Cerebellar nuclear complex (tissue), 1 donor: ENCODE measurements at places on chromosomes 6 and 20.

DNA sequence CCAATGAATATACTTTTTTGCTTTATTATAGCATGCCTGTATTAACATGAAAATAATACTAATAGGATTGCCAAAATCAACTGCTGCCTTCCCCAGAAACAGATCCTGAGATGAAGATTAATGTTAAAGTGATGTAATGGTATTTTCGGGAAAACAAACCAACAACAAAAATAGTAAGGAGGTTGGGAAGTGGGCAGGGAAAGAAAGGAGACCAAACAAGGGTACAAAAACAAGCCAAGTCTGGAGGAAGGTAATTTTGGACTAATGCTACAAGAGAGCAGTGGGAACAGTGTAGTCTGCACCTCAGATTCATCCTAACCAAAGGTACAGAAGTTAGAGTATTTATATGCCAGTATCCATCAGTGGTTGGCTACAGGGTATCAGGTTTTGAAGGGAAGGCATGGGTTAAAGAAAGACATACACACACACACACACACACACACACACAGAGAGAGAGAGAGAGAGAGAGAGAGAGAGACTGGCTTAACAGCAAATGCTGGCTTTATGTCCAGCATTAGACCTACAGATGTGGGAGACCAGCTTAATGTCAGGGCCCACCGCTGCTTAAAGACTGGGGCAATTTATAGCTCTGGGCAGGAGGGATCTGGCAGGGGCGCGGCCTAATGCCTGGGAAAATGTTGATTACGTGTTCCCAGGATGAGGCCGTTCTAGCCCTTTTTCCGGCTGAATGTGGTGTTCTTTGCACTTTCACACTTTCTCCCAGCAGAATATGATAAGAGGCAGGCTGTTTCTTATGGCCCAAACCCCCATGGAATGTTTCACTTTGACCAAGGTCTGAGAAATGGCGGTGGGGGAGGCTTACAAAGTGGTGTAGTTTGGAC is 3.8 kb upstream of the SLC17A1 start:
- DNase-seq: no peak

DNA sequence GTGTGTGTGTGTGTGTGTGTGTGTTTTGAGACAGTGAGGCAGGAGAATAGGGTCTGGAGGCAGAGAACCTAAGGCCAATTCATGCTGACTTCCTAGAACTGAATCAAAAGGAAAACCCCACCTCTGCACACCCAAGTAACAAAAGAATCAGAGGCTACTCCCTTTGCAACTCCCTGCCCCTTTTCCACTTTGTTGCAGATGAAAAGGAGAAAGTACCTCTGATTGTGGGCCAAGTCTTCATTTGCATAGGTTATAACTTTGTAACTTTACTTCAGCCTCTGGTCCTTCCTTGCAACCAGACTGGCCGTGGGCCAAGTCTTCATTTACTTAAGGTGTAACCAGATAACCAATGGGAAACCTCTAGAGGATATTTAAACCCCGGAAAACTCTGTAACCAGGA is 168.8 kb downstream of the EYA2 start:
- no peak for DNase-seq

- no peak for DNase-seq
Observed at GRCh38 chr6:8947900-8948299, 512.6 kb upstream of the SLC35B3 start.

DNA sequence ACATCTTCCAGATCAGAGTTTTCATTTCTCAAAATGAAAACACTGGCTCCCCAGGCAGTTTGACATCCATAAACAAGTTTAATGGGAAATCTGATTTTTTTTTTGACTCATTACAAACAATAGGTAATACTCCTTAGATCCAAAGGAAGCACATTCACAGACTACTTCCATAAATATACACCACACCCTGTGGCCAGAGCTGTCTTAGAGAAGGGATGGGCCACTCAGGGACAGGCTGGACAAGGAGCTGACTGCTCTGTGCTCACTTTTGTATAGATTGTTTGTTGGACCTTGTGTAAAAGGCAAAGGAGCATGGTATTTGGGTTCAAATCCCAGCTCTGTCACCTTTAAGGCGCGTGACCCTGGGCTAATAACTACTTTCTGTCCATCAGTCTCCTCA is 12.8 kb upstream of the DDO start:
- DNase-seq: no peak

DNA sequence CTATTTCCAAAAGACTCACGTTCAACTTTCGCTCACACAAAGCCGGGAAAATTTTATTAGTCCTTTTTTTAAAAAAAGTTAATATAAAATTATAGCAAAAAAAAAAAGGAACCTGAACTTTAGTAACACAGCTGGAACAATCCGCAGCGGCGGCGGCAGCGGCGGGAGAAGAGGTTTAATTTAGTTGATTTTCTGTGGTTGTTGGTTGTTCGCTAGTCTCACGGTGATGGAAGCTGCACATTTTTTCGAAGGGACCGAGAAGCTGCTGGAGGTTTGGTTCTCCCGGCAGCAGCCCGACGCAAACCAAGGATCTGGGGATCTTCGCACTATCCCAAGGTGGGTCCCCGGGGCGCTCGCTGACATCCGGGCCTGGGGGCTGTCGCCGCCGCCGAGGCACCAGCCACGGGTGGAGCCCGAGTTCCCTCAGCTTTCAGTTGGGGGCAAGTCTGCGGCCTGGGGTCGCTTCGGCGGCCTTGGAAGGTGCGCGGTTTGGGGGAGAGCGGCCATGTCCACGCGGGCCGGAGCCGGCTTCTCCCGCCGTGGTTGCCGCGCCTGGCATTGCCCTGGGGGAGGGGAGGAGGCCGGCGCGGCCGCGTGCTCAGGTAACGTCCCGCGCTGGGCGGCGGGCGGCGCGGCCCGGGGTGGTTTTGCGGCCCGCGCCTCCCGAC is 429 bp downstream of the AMD1 start:
- no peak for DNase-seq

DNA sequence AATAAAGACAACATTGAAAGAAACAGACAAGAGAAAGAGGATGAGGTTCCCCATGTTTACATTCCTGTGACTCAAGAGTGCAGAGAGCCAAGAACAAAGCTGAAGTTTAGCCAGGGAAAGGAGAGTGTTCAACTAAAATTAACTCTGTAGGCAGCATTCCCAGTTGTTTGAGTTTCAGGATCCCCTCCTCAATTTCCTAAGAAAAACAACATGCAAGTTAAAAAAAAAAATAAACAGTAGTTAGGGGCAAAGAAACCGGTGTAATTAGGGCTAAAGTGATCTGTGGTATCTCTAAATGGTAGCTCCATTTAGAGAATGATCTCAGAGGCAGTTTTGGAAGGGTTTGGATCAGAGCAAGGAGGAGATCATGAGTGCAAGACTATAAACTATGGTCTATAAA is 30.9 kb upstream of the RAB23 start:
- no peak for DNase-seq

DNA sequence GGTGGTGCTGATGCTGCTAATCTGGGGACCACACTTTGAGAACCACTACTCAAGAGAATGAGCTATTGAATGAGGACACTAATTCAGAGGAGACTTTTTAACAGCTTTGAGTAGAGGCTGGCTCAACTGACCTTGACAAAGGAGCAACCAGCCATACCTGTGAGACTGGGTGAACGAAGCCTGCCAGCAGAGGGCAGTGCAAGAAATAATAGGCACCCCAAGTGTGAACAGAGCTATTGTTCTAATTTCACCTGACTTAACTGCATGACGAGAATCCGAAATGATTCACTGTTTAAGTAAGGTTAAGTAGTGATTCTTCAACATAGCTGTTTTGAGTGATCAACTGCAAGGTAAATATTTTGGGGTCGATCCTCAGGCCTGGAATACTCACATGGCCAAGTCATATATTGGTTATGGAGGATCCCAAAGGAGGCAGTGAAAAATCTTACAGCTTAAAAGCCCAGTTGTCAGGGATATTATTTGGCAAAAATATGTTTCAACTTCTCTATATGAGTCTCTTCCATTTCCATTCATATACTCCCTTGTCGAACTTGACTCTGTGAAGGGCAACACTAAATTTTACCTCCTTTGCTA is 550.5 kb upstream of the MARCKS start:
- peak; percentile 1 for DNase-seq

DNA sequence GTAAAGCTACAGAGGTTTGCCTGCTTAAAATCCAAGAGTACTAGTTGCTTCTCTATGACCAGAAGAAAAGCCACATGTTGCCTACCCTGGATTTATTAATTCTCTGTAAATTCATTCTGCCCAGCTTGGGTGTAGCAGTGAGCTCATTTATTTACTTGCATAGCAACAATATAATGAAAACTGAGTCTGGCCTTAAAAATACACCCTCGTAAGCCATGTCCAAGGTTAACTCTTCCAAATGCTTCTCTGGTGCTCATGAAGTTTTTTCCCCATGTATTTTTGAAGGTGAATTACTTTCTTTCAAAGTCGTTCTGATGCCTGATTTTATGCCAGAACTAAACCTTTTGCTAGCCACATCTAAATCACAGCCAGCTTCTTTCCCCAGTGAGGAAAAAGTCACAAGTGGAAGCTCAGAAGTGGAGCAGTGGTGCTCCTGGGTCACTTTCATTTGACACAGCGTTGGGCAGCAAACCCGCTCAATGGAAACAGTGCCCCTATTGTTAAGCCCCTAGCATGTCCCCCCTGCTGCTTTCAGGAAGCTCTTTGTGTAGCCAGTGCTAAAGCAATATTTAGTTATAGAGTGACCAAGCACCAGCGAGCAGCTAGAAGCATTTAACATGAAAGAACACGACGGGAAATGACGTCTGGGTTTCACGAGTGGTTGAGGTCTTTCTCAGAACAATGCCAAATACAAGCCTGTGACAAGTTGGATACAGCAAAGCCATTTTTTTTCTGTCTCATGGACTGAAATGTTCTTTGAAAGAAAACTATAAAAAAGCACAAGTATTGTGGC is 29.8 kb downstream of the NEDD9 start:
- DNase-seq: no peak

- DNase-seq: no peak
Observed at GRCh38 chr20:62063981-62064769, 1.5 kb downstream of the TAF4 start.

DNA sequence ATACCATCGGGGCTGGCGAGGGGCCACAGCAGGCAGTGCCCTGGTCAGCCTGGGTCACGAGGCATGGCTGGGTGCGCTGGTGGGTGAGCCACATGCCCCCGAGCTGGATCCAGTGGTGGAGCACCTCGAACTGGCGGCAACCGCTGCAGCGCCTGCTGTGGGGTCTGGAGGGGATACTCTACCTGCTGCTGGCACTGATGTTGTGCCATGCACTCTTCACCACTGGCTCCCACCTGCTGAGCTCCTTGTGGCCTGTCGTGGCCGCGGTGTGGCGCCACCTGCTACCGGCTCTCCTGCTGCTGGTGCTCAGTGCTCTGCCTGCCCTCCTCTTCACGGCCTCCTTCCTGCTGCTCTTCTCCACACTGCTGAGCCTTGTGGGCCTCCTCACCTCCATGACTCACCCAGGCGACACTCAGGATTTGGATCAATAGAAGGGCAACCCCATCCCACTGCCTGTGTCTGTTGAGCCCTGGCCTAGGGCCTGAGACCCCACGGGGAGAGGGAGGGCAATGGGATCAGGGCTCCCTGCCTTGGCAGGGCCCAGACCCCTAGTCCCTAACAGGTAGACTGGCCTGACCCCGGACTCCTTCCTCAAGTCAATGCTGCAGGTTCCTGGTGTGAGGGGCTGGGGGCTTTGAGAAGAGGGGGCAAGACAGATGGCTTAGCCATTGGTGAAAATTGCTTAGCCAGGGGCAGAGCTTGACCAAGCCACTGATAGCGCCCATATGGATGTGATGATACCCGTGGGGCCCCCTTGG is 598 bp downstream of the TMEM239 start:
- no peak for DNase-seq

GRCh38 chr6:3372912-3373554 is 83.8 kb downstream of the SLC22A23 start:
- DNase-seq: no peak

DNA sequence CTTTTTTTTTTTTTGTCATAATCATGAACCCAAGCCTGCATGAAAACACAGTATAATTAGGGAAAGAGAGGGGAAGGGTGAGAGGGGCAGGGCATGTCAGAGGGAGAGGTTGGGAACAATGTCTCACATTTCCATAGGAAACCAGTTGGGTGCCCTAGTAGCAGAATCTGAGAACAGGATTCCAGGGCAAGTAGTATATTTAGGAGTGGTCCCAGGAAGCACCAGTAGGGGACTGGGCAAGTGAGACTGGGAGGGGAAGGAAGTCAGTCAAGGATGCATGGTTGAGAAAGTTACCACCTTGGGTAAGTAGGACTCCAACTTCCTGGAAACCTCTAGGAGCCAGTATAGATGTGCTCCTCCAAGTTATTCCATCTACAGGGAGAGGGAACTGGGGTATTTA is 88.6 kb upstream of the MAFB start:
- DNase-seq: no peak

- DNase-seq: no peak
Observed at GRCh38 chr6:111734068-111735061, 128.7 kb upstream of the TRAF3IP2 start.

DNA sequence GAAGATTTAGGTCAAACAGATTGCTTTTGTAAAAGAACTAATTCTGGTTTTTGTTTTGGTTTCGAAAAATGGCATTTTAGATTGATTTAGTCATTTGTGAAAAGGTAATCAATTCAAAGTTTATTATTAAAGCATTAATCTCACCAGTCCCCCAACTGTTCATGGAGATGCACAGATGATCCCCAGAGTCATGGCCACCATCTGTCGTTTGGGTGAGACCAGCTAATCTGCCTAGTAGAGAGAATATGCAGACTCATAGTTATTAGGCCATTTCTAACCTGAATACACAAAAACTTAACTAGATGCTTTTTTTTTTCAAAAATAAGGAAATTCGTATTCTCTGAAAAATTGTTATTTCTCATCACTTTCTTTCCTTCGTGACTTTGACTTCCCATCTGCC is 58.1 kb downstream of the C6orf58 start:
- no peak for DNase-seq

- DNase-seq: no peak
Observed at GRCh38 chr6:47407300-47408281, 70.0 kb upstream of the CD2AP start.

- DNase-seq: no peak
Observed at GRCh38 chr6:110646951-110647910, 168.0 kb downstream of the CDK19 start.

- DNase-seq: no peak
Observed at GRCh38 chr6:157281570-157281969, 41.7 kb downstream of the TMEM242 start.

GRCh38 chr20:38094373-38094891 is 60.9 kb downstream of the RPRD1B start:
- no peak for DNase-seq

GRCh38 chr6:3757241-3757641 is 5.7 kb upstream of the PXDC1 start:
- no peak for DNase-seq

DNA sequence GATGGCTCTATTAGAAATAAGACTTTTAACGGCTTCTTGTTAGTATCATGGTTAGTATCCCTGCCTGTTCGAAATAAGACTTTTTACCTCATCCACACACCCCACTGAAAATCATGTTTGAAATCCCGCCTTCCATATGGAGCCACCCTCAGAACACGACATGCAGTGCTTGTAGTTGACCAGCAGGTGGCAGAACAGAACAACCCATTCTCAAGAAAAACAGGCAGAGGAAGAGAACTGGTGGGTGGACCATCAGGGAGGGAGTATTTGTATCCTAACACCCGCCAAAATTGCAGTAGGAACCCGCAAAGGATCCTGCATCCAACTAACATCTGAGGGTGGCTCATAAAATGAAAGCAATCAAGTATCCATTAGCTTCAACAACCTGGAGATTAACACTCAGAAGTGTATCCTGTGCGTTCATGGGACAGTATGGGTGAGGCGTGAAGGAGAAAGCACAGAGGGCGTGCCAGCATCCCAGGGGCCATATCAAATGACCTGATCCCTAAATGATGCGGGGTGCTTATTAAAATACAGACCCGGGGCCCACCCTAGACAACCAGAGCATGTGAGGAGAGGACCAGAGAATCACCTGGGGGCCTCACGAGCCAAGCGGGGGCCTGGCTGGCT is 89.6 kb upstream of the NHSL1 start:
- no peak for DNase-seq
